ENCODE measurements at places on chromosomes 3 and 15. TPM values are rescaled to one million over a fixed set of nuclear protein-coding genes. Genes with fewer than 3 reads are reported as not detected.

- no peak for DNase-seq
These were observed 412.3 kb downstream of the ERC2 start for GRCh38 chr3:56055951-56056350.

GRCh38 chr3:149343951-149344350 is 10.5 kb upstream of the TM4SF18 start:
- DNase-seq: no peak

DNA sequence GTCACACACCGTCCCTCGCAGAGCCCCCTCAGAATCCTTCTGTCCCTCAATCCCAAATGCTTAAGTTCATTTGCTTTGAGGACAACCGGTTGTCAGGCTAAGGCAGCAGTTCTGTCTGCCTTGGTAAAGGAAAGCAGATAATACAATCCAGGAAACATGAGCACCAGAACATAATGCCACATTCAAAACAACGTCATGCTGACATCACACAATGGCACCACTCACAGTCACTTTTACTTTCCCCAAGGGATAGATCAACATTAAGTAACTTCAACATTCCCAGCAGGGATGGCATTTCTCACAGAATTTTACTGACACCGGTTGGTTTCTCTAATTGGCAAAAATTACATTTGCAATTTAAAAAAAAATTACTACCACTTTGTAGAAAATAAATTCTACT is 74.6 kb upstream of the PSMD6 start:
- DNase-seq: no peak

DNA sequence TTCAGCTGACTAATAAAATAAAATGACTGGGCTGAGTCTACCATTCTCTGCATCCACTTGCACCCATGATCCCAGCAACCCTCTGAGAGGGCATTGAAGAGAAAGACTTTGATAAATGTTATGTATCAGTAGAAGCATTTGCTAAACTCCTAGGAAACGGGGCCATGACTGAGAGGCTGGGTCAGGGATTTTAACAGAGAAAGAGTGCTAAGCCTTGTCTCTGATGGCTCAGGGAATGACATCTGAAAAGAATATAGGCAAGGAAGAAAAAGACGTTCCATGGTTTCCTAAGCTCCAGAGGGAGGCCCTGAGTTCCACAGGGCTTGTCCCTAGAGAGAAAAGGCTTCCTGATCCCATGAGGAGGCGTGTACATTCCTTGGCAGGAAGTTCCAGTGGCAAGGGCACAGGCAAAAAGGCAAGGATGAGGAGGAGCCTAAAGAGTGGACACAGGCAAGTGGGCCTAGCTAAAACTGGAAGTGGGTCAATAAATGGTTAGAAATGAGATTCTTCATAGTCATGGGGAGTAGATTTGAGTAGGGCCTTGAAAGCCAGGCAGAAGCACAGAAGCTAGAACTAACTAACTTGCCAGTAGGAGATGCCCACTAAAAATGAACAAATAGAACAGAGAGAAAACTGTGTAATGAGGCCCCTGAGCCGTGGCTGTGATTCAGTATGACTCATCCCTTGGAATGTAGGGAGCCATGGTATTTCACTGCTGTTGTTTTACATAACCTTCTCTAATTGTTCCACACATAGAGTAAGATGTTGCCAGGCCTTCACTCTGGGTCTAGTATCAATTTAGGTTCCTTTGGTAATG is 44.9 kb upstream of the MANF start:
- DNase-seq: no peak

GRCh38 chr15:62610265-62610869 is 432.2 kb upstream of the TPM1 start:
- no peak for DNase-seq

DNA sequence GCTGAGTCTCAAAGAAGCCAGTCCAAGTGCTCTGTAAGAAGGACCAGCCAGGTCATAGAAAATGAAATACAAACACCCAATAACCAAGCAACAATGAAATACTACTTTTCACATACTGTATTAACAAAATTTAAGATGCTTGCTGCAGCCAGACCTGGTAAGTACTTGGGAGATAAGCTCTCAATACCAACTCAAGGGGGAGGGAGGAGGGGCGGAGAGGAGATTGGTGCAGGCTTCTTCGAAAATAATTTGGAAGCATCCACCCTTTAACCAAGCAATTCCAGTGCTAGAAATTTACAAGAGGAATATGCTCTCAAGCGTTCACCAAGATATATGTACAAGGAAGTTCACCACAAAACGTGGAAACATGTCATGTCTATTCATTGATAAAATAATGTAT is 7.6 kb upstream of the LRRC2 start:
- no peak for DNase-seq

GRCh38 chr15:56292546-56293316 is 49.1 kb upstream of the RFX7 start:
- DNase-seq: no peak

DNA sequence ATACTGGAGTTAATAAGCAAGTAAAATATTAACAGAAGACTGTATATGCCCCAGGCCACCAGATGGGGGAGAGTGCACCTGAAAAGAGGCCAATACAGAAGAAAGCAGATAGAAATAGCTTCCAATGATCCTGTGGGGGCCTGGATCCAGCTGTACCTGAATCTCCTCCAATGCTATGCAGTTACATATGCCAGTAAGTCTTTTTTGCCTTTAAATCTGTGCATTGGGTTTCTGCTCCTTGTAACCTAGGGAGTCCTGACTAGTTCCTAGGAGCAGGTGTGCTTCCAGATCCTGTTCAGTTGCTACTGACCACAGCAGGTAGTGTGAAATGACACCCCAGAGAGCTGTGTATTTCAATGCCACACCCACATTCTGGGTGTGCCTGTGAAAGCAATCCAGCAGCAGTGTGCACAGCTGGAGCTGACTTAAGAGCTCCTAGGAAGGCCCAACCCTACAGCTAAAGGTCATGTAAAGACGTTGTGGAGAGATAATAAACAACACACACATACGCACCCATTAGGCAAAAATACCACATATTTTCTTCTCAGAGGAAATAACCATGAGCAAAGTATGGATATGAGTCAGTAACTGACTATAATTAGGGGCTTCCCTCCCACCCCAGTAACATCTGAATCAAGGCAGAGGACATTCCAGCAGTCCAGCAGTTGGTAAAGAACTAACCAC is 62.2 kb upstream of the AKAP13 start:
- DNase-seq: no peak

GRCh38 chr15:76936671-76937070 is 5.1 kb downstream of the RCN2 start:
- no peak for DNase-seq

- DNase-seq: no peak
These were observed 203.8 kb upstream of the CD96 start for GRCh38 chr3:111338059-111338698.

DNA sequence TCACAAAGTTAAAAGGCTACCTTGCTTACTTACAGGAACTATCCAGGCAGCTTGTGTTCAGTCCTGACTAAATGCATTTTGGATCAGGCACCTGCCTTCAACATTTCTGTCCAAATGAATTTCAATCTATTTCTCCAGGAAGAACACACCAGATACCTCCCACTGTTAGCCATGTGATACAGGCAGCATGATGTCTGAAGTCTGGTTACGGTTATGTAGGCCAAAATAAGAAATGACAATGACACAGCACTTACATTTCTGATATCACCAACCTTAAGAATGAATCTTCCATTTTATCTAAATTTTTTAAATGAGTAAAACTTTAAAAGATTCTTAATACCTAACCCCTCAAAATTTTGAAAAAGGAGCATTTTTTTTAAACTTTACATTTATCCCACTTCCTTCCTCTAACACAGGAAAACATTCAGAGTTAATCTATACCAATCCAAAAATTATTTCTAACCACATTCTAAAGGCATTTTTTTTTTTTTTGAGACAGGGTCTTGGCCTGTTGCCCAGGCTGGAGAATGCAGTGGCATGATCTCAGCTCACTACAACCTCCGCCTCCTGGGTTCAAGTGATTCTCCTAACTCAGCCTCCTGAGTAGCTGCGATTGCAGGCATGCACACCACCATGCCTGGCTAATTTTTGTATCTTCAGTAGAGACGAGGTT is at the start of gene MAP4:
TSS of gene MAP4 (minus strand) at position 116 of the 673 bp plus-strand sequence. CDS start 17,556 bp downstream, outside the sequence.
- no peak for DNase-seq

- DNase-seq: no peak
These were observed 42.1 kb upstream of the ACTC1 start for GRCh38 chr15:34837246-34838016.

GRCh38 chr3:70832089-70832833 is 519.8 kb upstream of the MDFIC2 start:
- no peak for DNase-seq

DNA sequence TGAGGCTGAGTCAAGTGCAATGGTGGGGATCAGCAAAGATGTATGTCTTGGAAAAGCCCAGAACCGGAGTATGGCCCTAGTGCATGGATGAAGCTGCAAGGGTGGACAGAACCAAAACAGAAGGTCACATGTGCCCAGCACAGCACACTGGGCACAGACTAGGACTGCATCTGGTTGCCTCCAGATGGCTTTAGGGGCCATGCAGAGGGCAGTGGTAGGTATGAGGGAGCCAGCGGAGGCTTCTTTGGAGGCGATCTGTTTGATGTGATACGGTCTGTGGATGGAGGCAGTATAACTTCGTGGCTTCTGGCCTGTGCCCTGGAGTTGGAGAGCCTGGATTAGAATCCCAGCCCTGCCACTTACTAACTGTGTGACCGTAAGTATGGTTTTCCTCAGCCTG is 29.4 kb downstream of the SV2B start:
- no peak for DNase-seq

- DNase-seq: no peak
These were observed 38.6 kb downstream of the DENND6A start for GRCh38 chr3:57654267-57654666.

DNA sequence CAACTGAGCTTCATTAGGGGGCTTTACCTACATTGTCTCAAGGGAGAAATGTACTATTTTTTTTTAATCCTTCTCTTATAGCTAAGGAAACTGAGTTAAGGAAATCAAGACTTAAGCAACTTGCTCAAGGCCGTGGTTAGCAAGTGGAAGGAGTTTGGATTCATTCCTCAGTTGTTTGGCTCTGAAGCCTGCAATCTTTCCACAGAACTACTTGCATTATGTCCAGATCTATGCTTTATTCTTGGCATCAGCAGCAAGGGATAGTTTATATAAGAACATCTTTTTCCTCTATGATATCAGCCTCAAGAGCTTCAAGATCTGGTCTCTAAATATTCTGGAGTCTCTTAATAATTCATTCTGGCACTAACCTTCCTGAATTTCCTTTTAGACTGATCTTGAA is 182.4 kb downstream of the SV2B start:
- DNase-seq: no peak

- DNase-seq: no peak
These were observed 445.6 kb upstream of the FRG2C start for GRCh38 chr3:75218577-75218976.

- DNase-seq: peak; percentile 32
These were observed 482.5 kb upstream of the TBL1XR1 start for GRCh38 chr3:177679568-177680471.

Gene NRROS
- total RNA-seq: 21.0 TPM

Gene AQP9
- 30.7 TPM for total RNA-seq

Gene SLITRK3
- 0.19 TPM for total RNA-seq

Gene OR4F15
- total RNA-seq: not detected
